Stimulated activated CD8-positive, alpha-beta memory T cell treated with anti-CD3 and anti-CD28 coated beads, Interleukin-7, amount 100 ng/mL, for 24 hours (primary cell): ENCODE measurements at places on chromosomes 1 and 21.
A peak's percentile ranks its signal among the peaks of the same experiment; 100 is the strongest.

DNA sequence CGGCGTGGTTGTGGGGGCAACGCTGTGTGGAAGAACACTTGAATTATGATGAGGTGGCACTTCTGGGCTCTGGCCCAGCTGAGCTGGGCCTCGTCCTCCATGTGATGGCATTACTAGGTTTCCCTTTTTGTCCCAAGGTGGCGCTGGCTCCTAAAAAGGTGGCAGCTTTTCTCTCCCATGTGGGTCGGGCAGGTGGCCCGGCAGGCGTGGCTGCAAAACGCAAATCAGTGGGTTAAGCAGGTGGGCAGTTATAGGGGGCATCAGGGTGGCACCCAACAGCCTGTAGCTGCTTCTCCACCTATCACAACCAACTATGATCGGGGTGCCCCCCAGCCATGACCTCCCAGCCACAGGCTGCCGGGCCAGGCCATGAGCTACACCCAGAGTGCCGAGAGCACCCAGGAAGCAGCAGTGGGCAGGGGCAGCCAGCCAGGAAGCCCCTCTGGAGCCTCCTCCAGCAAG lies 59.6 kb downstream of the KCNAB2 start:
- DNase-seq: no peak

- DNase-seq: no peak
Measured at GRCh38 chr1:67791686-67792085, 41.6 kb downstream of the GNG12 start.

GRCh38 chr1:113686891-113687618 lies 72.2 kb downstream of the PHTF1 start:
- no peak for DNase-seq

DNA sequence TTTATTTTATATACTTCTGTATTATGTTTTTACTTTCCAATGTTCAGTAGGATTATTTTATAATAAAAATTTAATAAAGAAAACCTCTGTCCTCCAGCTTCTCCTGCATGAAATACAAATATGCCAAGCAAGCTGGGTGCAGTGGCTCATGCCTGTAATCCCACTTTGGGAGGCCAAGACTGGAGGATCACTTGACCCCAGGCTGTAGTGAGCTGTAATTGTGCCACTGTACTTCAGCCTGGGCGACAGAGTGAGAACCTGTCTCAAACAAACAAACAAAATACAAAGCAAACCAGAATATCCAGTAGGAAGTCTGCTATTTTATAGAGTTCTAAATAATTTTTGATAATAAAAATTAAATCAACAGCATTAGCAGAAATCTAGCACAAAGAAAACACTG lies 168.8 kb downstream of the EIF4G3 start:
- DNase-seq: no peak

- DNase-seq: no peak
Measured at GRCh38 chr1:164640686-164641352, 81.8 kb downstream of the PBX1 start.

DNA sequence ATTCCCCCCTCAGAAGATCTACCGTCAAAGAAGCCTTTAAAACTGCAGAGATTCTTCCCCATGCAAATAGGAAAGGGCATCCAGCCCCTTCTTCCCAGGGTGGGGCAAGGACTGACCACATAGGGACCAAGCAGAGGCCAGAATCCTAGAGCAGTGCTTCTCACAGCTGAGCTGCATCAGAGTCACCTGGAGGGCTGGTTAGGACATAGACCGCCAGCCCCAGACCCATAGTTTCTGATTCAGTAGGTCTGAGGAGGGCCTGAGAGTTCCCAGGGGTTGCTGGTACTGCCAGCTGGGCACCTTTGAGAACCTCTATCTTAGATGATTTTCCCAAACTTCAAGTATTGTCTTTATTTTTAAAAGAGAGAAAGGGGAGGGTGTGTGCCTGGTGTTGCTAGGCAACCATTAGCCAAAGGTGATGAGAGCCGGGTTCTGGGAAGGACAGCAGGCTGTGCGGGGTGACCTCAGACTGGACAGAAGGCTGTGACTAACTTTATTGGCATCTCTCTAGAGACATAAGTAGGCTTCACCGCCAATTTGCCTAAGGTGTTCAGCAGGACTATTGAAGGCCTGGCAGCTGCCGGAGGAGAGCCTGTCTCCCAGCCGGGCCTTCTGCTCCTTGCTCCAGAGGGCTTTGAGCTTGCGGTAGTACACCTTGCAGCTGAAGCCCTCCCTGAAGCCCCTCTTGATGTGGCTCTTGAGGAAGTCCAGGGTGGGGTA lies 3.0 kb downstream of the SPATA46 start:
- DNase-seq: no peak

GRCh38 chr1:231527586-231528171 lies 790 bp upstream of the TSNAX start:
- no peak for DNase-seq

GRCh38 chr21:36386031-36386642 lies 945 bp downstream of the CHAF1B start:
- no peak for DNase-seq

GRCh38 chr1:1135339-1136136 lies 19.6 kb upstream of the C1orf159 start:
- DNase-seq: no peak

GRCh38 chr21:44618909-44619308 lies 7.0 kb downstream of the KRTAP10-8 start:
- peak; percentile 17 for DNase-seq

GRCh38 chr1:154533952-154534844 lies 24.3 kb downstream of the UBE2Q1 start:
- no peak for DNase-seq

DNA sequence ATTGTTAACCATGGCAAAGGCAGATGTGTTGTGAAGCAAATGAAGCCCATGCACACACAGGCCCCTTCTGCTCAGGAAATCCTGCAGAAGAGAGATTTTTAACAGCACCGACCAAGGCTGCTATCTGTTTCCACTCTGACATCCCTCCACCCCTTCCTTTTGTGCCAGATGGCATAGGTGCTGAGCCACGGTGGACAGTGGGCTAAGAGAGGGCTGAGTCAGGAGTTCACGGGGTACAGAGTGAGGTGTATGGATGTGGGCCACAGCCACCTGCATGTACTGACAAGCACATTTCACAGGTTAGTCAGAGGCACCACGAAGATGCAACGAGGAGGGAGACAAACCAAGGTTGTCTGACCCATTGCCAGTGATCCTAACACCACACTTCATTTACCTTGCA lies 9.5 kb downstream of the RSPH1 start:
- no peak for DNase-seq

DNA sequence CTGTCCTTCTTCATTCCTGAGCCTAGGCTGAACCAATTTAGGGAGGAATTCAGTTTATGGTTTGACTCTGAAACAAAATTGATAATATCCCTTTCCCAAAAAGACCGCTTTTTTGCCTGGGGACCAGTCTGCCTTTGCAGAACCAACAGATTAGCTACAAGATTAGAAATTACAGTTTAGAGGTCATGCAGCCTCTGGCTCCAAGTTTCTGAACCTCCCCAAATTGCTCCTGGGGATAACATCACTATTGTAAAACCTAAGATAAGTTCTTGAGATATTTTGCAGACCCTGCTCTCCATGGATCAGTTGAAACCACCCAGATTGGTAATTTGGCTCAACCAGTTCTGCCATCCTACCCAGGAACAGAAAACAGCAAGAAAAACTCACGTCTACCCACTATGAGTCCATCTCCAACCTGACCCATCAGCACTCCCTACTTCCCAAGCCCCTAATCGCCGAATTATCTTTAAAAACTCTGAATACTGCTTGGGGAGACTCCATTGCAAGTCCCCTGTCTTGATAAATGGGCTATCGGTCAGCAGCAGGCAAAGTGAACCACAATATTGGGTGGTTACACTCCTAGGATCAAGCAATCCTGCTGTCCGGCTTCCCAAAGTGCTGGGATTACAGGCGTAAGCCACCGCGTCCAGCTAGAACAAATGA lies 605 bp upstream of the RABGGTB start:
- no peak for DNase-seq

DNA sequence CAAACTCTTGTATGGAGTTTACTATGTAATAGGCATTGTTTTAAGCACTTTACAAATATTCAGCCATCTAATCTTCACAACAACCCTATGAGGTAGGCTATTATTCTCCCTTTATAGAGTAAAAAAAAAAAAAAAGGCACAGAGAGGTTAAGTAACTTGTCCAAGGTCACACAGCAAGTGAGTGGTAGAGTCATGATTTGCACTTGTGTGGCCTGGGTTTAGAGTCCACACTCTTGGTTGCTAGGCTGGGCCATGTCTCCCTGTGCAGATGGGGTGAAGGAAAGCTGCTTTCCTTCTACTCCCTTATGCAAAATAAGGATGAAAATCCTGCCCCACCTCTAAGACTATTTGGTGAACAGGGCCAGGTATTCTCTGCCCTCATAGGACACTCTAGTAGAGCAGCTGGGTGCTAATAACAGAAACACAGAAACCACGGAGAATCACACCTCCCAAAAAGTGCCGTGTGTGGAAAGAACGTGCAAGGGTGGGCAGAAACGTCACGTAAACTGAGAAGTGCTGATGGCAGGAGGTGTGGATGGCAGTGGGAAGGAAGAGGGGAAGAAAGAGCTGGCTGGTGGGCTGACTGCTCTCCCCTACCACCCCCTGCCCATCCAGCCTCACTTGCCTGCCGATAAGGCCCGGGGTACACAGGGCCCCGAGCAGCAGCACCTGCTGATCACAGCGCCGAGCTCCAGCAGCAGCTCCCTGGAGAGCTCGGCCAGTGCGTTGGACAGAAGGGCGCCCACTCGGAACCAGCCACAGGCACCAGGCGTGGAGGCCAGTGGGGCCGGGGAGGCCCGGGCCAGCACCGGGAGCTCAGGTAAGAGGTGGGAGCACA lies 28.3 kb upstream of the VPS13D start:
- DNase-seq: no peak

- no peak for DNase-seq
Measured at GRCh38 chr1:33244143-33244808, 12.0 kb upstream of the ZNF362 start.

DNA sequence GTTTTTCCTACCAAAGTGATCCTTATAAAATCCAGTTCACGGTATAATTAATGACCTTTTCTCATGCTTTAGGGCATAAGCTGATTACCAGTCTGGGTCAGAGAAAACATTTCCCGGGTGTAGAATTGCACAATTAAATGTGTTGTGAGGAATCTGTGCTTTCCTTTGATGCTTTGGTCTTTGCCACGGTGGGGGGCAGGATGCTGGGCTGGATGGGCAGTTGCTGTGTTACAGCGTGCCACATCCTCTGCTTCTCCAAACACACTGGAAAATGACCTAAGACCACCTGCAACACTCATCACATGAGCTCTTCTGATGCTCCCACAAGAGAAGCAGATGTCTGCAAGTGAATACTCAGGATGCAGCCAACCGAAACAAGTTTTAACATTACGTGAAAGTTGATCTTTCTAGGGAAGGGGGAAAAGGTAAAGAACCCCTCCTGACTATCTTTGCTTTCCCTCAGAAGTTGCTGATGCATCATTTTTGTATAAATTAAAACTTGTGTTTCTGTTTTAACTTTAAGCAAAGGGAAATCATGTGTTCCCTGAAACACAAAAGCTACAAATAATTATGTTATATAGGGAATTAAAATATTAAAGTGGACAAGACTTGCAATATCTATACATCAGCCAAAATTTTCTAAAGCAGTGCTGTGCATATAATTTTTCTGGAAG lies 515.3 kb upstream of the NR5A2 start:
- no peak for DNase-seq

DNA sequence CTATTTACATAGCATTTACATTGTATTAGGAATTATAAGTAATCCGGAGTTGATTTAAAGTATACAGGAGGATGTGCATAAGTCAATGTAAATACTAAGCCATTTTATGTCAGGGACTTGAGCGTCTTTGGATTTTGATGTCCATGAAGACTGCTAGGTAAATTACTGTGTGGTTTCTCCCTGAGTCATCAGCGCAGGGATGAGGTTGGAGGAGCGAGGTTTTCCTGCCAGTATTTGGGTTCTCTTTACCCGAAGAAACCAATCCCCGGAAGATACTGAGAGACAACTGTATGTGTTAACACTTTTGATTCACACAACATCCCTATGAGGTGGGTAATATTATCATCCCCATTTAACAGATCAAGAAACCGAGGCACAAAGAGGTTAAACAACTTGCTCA lies 29.3 kb downstream of the BATF3 start:
- DNase-seq: no peak

DNA sequence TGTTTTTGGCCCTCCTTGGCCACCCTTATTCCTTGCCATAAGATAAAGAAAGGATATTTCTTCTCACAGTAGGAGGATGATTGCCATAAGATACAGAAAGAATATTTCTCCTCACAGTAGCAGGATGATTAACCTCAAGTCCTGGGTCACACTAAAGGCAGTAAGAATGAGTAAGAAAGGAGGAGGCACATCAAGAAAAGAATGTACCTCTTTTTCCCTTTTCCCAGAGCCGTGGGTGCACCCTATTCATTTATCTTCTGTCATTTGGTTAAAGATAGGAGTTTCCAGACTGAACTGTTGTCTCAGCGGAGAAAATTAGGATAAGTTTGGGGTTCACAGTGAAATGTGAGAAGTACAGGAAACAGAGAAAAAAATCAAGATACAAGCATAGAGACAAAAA lies 52.5 kb downstream of the LRRC8C start:
- DNase-seq: no peak

DNA sequence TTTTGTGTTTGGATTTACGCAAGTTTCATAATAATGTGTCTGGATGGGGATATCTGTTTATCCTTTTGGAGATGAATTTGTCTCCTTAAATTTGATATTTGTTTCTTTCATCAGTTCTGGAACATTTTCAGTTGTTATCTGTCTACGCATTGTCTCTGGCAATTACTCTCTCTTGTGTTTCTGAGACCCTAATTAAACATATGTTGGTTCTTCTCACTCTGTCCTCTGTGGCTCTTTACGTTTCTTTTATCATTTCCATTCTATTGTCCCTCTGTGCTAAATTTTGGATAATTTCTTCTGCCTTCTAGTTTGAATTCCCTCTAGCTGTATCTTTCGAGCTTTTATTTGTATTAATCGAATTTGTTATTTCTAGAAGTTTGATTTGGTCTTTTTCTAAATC lies 17.5 kb upstream of the PRELP start:
- DNase-seq: no peak
